ENCODE measurements at places on chromosomes 12 and 14.

GRCh38 chr12:89863493-89863938, 154.9 kb upstream of the ATP2B1 start:
- no peak for DNase-seq

- DNase-seq, result no peak
Observed at GRCh38 chr12:106758349-106759110, 16.0 kb upstream of the RIC8B start.

DNA sequence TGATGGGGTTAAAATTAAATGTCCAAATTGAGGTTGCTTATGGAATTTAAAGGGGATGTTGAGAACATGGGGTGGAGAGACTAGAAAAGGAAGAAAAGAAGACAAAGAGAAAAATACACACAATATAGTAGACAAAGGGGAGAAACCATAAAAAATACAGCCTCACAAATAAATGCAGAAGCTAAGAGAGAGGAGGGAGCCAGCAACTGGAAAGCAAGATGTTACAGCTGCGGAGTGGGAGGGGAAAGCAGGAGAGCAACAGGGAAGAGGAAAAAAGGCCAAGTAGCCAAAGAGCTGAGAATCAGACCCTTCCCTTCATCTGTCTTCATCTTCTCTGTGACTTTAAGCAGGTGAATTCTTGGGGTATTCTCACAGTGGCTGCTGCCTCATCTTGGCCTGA, 39.7 kb upstream of the SMUG1 start:
- DNase-seq, result no peak

- DNase-seq, result no peak
Observed at GRCh38 chr12:82876075-82876474, 189.4 kb downstream of the TMTC2 start.

GRCh38 chr12:3803865-3804472, 51.1 kb upstream of the CRACR2A start:
- DNase-seq, result peak; percentile 41

- no peak for DNase-seq
Observed at GRCh38 chr14:29317423-29317822, 550.8 kb downstream of the FOXG1 start.

DNA sequence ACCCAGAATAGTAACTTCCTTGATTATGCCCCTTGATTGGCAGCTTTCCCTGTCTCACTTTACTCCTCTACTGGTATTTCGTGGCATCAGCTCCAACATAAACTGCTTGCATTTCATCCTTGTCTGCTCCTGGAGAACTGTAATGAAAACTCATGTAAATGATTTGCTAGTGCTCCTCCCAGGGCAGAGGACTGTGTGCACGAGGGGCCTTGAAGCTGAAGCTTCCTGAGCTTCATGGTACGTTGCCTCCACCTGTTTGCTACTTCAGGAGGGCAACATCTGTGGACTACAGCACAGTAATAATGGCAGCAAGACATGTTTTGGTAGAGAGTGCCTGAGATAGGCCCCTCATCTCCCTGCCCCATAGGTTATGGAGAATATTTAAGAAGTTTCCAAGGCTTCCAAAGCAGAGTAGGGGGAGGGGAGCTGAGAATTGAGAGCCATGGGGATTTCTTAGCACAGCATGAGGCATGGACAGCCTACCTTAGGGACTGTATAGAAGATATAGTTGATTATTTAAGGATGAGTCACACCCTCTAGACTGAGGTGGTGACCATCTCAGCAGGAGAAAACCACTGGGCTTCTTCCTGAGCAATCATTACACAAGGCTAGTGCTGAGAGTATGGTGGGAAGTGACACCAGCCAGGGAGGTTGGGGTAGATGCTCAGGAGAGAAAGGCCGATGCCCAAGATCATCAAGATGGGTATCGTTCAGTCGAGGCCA, 29.5 kb downstream of the CCDC198 start:
- DNase-seq, result peak; percentile 8

GRCh38 chr12:48818831-48819590, 715 bp downstream of the CACNB3 start:
- DNase-seq, result no peak

GRCh38 chr12:112413855-112414625, 4.6 kb upstream of the RPL6 start:
- DNase-seq, result no peak

DNA sequence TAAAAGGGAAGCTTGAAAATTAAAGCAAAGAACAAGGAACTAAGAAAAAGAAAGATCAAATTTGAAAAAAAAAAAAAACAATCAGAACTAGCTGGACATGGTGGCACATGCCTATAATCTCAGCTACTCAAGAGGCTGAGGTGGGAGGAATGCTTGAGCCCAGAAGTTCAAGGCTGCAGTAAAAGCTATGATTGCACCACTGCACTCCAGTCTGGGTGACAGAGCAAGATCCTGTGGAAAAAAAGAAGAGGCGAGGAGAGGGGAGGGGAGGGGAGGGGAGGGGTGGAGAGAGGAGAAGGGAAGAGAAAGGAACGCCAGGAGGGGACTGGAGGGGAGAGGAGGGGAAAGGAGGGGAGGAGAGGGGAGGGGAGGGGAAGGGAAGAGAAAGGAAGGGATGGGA, 43.0 kb downstream of the EEA1 start:
- no peak for DNase-seq

DNA sequence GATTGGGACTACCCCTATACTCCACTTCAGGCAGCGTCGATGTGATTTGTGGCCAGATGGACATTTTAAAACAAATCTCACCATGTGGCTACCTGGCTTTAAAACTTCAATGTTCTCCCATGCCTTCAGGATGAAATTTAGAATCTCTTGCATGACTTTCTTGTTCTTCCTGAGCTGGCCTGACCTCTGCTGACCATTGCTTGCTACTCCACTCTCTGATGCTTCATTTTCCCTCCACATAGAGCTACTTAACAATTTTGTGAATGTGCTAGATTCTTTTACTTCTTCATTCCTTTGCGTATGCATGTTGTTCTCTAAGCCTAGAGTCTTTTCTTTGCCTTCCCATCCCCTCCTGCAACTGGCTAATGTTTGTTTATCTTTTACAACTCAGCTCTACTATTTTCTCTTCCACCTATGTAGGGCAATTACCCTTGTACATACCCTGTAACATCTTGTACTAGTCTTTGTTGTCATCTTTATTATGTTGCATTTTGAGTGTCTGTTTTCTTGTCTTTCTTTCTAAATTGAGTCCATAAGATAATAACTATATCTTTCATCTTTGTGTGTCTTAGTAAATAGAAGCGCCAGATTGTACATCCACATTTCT, 41.2 kb downstream of the YLPM1 start:
- DNase-seq, result peak; percentile 33

DNA sequence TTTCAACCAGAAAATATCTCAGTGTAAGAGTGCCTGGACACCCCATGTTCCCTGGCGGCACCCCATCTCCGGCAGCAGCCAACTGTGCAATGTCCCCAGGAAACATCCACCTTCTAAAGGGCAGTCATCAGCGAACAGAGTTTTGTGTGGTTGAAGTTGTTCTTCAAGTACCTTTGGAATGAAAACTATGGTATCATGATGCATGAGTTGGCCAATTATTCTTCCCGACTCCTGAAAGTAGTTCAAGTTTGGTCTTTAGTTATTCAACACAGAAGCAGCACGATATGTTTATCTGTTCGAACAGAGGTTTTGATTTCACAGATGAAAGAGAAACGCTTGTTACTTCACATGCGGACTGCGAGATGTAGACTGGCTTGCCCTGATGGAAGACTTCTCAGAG, 21.1 kb upstream of the TTC7B start:
- DNase-seq, result no peak

DNA sequence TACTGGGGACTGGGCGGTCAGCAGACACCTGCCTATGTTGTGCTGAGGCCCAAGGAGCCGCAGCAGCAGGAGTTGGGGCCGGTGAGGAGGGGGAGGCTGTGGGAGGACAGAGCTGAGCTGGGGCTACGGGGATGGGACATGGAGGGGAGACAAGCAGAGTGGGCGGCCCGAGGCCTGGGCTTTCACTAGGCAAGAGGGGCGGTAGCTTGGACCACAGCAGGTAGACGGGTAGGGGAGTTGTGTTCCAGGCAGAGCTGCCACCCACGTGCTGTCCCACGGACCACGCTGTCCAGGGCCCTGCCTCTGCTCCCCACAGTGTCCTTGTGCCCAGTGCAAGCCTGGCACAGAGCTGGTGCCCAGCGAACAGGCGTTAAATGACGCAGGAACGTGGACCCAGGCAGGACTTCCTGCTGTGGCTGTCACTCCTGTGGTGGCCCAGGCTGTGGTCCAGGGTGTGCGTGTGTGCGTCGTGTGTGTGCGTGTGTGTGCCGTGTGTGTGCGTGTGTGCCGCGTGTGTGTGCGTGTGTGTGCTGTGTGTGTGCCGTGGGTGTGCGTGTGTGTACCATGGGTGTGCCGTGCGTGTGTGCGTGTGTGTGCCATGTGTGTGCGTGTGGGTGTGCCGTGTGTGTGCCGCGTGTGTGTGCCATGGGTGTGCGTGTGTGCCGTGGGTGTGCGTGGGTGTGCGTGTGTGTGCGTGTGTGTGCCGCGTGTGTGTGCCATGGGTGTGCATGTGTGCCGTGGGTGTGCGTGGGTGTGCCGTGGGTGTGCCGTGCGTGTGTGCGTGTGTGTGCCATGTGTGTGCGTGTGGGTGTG, 6.8 kb downstream of the CEP170B start:
- no peak for DNase-seq

DNA sequence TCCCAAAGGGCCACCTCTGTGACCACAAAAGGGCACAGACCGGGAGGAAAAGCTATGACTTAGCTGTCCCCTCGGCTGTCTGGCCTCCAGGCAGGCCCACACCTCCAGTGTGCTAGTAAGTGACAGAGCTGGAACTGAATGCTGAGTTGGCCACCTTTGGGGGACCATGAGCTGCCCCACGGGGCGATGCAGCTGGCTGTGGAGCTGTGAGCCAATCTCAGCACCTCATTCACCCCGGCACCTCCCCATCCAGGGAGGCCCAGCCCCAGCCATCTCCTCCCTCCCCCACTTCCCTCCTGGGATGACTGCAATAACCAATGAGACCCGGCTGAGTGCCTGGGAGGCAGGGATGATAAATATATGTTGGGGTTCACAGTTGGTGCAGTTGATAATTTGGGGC, 12.2 kb upstream of the TESC start:
- DNase-seq, result no peak

- DNase-seq, result no peak
Observed at GRCh38 chr12:57219993-57220754, 3.6 kb downstream of the NXPH4 start.
